ENCODE measurements at places on chromosomes 1 and 21.
A peak's percentile ranks its signal among the peaks of the same experiment; 100 is the strongest.

GRCh38 chr1:30522031-30523004 lies 201.1 kb downstream of the MATN1 start:
- no peak for DNase-seq

- DNase-seq = peak; percentile 73
Measured at GRCh38 chr1:108057541-108057940, 92.6 kb upstream of the VAV3 start.

- DNase-seq = no peak
Measured at GRCh38 chr1:26281091-26281958, 1.4 kb downstream of the SH3BGRL3 start.

DNA sequence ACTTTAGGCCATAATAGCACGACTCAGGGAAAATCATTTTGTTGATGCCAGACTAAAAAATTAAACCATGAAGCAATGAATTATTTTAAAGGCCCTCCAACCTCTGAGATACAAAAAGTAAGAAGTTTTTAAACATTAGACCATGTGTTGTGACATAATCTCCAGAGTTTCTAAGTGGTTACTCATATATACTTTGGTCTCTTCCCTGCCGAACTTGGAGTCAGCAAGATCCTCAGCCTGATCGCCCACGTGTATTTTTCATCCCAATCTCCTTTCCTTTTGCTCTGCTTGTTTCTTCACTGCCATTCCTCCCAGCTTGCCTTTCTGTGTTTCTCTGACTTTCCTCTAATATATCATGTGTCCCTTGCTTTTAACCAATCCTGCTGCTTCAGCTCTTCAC lies 3.8 kb downstream of the ARV1 start:
- no peak for DNase-seq

DNA sequence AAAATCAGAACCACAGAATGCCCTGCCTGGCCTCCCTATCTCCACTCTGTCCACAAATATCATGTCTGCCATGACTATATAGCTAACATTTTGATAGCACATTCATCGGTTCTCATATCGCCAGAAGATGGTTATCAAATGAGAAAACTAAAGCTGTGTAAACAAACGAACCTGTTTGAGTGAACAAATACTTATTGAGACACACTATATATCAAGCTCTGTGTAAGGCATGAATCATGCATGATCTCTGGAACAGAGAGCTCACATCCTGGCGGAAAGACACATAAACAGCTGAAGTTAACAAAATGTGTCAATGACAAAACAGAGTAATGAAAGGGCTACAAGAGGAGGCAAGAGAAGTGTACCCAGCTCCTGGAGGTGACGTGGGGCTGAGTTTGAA lies 13.1 kb downstream of the KCND3 start:
- no peak for DNase-seq

- DNase-seq = no peak
Measured at GRCh38 chr1:160168609-160169369, 17.4 kb downstream of the ATP1A4 start.

DNA sequence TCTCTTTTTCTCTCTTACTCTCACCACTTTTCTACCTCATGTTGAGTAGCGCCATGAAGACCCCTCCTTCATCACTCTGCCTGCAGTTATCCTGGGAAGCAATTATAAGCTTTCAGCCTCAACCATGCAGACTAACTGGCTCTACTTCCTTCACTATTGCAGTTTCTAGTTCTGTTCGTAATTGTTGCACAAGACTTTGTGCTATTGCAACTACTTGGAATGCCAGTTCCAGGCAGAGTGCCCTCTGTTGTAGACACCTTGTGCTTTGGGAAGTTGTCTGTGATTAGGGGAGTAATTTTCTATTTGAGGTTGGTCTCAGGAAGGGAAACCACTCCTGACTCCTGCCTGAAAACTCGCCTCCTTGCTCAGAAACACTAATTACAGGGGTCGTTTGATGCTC lies 19.4 kb downstream of the PGM1 start:
- DNase-seq = no peak

GRCh38 chr1:163768576-163768975 lies 446.8 kb downstream of the NUF2 start:
- DNase-seq = no peak

- DNase-seq = no peak
Measured at GRCh38 chr1:216580538-216581057, 142.6 kb downstream of the ESRRG start.

- DNase-seq = no peak
Measured at GRCh38 chr1:110612060-110612745, 6.0 kb upstream of the KCNA2 start.

- DNase-seq = no peak
Measured at GRCh38 chr1:219666242-219666641, 53.3 kb upstream of the ZC3H11B start.

DNA sequence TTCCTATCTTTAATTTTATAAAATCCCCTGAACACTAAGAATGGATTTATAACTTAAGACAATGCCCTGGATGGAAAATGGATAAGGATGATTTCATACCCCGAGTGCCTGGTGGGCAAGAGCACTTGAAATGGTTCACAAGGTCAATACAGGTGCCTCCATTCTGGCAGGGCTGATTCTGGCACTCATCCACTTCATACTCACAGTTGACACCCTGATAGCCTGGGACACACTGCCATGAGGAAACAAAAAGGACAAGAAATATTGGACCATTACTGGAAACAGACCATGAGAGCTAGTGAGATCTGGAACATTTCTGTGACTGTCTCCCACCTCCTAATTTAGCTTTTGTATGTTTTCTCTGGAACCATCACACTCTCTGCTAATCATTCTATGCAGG lies 39.1 kb upstream of the ADAM30 start:
- no peak for DNase-seq

- DNase-seq = no peak
Measured at GRCh38 chr1:6282577-6283270, 21.8 kb upstream of the GPR153 start.

- no peak for DNase-seq
Measured at GRCh38 chr1:102751111-102751510, 357.2 kb downstream of the COL11A1 start.

GRCh38 chr1:19208710-19209438 lies 1.2 kb downstream of the UBR4 start:
- DNase-seq = no peak

DNA sequence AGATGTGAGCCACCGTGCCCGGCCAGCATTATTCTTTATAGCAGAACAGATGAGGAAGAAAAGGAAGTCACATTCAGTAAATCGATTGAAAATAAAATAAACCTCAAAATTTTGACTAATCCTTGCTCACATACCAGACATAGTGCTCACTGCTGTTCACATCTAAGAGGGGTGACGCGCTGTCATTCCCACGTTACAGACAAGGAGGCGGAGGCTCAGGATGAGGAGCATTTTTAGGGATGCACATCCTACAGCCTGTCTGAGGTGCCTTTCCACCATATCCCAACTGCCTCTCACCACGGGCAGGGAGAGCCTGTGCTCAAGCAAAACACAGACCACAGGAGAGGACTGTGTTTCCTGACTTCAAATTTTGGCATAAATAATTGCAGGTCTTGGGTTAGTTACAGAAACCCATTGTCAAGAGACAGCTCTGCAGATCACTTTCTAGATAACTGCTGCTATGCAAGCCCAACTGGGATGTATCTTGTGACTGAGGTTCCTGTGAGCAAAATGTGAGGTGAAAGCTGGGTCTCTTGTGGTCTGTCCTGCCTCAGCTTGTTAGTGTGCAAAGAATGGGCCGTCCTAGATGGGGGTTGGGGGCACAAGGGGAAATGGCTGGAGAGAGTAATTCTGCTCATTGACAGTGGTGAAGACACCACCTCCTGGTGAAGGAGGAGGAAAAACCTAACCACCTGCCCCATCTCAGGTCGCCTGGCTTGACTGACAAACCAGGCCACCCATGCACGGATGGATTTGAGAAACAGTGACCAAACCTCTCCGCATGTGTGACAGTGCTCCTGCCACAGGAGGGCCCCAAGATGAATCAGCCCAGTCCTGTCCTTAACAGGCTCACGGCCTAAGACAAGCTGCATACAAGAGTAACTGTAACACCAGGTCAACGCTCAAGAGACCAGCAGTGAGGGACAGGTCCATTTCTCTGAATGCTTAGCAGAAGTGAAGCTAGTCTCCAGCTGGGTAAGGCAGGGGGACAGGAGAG lies 8.2 kb downstream of the TNN start:
- no peak for DNase-seq

DNA sequence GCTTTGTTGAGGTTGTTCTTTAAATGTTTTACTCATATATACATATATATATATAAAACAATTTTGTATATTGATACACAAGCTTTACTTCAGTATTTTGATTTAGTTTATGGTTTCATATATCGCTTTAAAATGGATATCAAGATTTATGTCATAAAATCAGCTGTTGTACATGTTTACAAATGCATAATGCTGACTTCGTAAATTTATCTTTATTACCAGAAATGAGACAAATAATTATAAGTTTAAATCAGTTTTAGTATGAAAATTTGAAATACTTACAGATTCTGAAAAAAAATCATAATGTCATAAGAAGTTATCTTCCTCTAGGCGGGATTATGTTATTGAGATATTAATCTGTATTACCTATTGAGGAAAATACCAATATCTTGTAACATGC lies 6.9 kb downstream of the STXBP3 start:
- no peak for DNase-seq

GRCh38 chr1:42861014-42861399 lies 14.6 kb downstream of the ZNF691 start:
- DNase-seq = no peak

DNA sequence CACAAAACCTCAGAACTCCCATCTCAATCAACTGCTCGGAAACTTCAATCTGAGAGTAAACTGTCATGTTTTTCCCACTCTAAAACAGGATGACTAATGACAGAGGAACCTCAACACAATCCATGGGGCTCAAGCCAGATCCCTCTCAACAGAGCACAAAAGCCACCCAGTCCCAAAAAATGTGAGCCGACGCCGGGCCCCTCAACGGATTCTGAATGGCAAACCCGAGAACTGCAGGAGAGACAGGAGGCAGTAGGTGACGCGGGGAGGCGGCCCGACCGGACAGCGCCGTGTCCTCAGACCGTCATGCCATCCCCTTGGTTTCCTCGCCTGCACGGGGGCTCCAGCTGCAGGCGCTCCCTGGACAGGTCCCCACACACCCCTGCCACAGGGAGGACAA lies 53.4 kb downstream of the SSBP3 start:
- no peak for DNase-seq

- DNase-seq = no peak
Measured at GRCh38 chr1:154442006-154442740, 37.0 kb downstream of the IL6R start.

- no peak for DNase-seq
Measured at GRCh38 chr1:58895559-58896145, 111.8 kb upstream of the JUN start.

GRCh38 chr1:77954521-77954920 lies 24.4 kb downstream of the FUBP1 start:
- DNase-seq = no peak

GRCh38 chr1:64956733-64957441 lies 9.5 kb downstream of the JAK1 start:
- peak; percentile 16 for DNase-seq

- no peak for DNase-seq
Measured at GRCh38 chr1:2584686-2585317, 1.8 kb upstream of the PRXL2B start.

GRCh38 chr1:224168859-224169380 lies 14.1 kb upstream of the DEGS1 start:
- DNase-seq = peak; percentile 97

- DNase-seq = no peak
Measured at GRCh38 chr1:9452516-9453140, 86.6 kb upstream of the SLC25A33 start.

DNA sequence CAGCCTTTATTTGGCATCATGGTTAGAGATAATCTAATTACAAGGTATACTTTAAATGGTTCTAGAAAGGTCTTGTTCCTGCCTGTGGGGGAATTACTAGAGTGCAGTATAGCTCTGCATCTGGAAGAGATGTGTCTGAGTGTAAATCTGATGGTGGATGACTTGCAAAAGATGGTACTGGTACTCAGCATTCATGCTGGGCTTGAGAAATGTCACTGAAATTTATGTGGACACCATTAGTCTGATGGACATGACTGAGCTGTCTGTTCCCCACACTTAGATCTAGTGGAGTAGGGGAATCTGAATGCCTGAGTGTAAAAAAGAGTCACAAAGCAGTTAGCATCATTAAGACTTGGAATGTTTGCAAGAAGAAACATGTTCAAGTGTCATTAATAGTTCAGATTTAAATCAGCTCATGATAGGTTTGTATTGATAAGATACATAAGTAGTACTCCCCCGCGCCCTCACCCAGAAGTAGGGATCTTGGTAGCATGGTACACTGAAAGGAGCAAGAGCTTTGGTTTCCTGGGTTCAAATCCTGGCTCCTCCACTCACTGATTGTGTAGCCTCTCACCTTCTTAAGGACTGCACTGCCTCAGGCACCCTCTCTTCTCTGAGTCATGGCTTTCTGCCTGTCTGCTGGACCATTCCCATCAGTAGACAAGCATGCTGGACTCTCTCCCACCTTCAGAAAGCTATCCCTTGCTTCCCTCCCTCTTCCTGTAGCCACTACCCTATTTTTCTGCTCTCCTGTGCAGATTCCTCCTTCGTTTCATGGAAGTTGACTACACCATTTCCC lies 292.9 kb downstream of the NFIA start:
- DNase-seq = no peak
